ENCODE measurements at places on chromosomes 3 and 15.
A peak's percentile ranks its signal among the peaks of the same experiment; 100 is the strongest.

- DNase-seq: peak; percentile 81
These were observed 71.3 kb downstream of the DHX36 start for GRCh38 chr3:154252759-154253638.

- peak; percentile 13 for DNase-seq
These were observed 32.9 kb downstream of the SPSB4 start for GRCh38 chr3:141083836-141084649.

- DNase-seq: peak; percentile 89
These were observed 237.0 kb downstream of the UACA start for GRCh38 chr15:70526221-70526973.

- no peak for DNase-seq
These were observed 19.6 kb downstream of the LRRFIP2 start for GRCh38 chr3:37154668-37155314.

DNA sequence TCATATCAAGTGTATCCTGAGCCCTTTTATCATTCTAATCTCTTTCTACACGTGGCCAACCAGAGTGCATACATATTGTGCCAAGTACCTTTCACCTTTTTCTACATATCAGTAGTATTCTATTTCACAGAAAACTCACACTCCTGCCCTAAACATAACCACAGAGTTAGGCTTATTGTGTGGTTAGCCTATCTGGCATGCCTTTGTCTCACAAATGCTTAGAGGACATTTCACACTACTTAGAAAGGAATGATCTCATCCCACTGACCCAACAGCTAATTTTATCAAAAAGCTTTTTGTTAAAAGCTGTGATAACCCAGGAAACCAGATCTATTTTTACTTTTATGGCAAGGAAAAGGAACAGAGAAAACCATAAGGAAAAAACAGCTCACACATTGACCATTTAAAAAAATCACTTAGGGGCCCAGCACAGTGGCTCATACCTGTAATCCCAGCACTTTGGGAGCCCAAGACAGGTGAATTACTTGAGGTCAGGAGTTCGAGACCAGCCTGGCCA lies 17.8 kb upstream of the MAP4 start:
- peak; percentile 77 for DNase-seq

DNA sequence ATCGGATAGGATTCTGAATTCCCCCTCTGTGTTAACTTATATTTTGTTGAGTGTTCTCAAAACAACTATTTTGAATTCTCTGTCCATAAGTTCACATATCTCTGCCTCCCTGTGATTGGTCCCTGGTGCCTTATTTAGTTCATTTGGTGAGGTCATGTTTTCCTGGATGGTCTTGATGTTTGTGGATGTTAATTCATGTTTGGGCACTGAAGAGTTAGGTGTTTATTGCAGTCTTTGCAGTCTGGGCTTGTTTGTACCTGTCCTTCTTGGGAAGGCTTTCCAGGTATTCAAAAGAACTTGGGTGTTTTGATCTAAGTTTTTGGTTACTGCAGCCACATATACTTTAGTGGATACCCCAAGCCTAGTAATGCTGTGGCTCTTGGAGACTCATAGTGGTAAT lies 23.3 kb downstream of the PLSCR2 start:
- no peak for DNase-seq

- peak; percentile 95 for DNase-seq
These were observed 48.3 kb upstream of the TRIM42 start for GRCh38 chr3:140629357-140630137.

GRCh38 chr3:150762662-150763121 lies 277 bp downstream of the SIAH2 start:
- DNase-seq: no peak

DNA sequence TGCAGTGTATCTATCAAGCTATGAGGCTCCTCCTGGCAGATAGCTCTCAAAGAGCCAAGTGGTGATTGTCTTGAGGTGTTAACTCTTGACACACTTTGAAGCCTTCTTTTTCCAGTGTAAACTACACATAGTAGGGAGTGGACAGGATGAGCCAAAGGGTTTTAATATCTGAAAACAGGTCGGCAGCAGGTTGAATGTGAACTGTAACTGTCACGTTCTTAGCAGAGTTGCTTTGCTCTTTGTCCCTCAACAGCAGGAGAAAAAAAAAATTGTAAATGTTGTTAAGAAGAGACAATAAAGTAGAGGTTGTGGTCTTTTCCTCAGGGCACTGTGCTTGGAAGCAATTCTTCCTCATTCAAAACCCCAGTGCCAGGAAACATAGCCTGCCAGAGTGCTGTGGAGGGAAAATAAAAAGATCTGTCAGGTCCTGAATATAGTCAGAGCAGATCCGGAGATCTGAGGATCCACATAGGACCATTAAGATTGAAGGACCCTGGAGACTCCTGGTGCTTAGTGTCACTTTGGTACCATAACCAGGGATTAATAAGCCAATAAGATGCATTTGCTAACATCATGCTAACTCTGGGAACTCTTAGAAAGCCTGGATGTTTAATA lies 229.7 kb downstream of the NAALADL2 start:
- no peak for DNase-seq

GRCh38 chr15:85005746-85006145 lies 24.1 kb downstream of the PDE8A start:
- DNase-seq: no peak

GRCh38 chr3:57434041-57434440 lies 110.1 kb downstream of the DNAH12 start:
- DNase-seq: peak; percentile 33
